ENCODE measurements at places on chromosomes 5 and 9.

- no peak for DNase-seq
Measured at GRCh38 chr9:22136461-22137096, 127.5 kb upstream of the CDKN2B start.

DNA sequence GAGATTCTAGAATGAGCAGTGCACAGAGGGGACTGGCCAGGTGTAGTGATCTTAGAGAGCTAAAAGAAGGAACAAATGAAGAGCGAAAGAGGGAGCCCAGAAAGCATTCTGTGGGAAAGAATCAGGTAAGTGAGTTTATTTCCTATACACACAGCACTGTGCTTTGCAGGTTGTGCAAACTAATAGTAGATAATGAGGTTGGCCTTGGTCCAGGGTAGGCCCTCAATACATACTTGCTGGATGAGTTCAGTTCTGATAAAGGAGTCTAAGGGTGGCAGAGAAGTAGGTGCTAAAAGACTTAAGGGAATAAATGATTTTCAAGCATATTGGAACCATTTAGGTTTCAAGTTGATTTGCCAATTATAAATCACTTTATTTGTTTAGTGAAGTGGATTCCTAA lies 122.0 kb downstream of the NPR3 start:
- no peak for DNase-seq

GRCh38 chr9:77585335-77585786 lies 62.8 kb downstream of the GNA14 start:
- DNase-seq, result no peak

- no peak for DNase-seq
Measured at GRCh38 chr5:36654564-36654963, 48.2 kb downstream of the SLC1A3 start.

DNA sequence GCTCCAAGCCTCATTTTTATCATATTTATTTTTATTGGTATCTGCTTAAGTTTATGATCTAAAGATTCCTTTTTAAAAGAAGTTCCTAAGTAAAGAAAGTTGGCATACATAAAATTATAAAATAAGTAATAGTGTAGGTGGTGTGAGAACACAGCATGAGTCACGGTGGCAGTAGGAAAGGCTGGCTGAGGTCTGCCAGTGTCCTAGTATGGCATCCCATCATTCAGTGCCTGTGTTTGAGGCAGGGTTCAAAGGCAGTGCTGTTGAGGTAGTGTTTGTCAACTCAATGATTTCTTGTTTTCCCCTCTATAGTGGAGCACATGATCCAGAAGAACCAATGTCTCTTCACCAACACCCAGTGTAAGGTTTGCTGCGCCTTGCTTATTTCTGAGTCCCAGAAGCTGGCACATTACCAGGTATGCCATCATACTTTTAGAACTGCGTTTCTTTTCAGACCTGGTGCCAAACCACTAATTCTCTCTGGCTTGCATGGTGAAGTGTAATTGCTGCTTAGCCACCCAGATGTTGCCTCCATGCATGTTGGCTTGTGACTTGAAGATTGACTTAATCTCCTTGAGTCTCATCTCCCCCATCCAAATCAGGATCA lies 18.4 kb downstream of the ZNF346 start:
- no peak for DNase-seq

GRCh38 chr9:69143291-69143690 lies 30.8 kb upstream of the TJP2 start:
- DNase-seq, result peak; percentile 27

DNA sequence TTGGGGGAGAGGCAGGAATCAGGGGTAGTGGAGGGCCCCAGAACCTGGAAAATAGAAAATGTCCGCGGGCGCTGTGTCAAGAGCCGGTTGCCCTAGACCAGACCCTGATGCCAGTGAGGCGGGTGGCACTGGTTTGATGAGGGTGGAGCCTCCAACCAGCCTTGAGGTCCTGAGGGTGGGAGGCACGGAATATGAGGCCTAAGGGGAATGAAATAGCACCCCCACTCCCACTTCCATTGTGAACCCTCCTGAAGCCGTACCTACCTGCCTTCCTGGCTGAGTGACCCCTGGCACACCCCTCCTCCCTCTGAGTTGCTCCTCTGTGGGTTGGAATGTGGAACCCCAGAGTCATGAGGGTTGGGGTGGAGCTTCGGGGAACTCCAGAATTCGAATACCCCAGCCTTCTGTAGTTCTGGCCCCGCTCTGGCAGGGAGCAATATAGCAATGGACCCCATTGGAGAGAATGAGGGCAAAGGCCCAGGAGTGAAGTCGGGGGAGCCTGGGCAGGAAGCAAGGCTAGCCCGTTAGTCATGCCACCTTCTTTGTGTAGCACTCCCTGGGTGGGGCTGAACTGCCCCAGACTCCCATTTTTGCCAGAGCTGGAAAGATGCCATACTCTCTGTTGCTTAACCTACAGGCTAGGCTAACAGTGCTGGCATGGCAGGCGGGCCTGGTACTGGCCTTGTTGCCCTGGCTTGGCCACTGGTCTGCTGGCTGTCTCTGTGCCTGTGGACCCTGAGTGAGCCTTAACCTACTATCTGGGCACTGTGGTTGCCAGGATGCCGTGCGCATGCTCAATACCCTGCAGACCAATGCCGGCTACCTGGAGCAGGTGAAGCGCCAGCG lies 1.0 kb downstream of the FPGS start:
- DNase-seq, result no peak

DNA sequence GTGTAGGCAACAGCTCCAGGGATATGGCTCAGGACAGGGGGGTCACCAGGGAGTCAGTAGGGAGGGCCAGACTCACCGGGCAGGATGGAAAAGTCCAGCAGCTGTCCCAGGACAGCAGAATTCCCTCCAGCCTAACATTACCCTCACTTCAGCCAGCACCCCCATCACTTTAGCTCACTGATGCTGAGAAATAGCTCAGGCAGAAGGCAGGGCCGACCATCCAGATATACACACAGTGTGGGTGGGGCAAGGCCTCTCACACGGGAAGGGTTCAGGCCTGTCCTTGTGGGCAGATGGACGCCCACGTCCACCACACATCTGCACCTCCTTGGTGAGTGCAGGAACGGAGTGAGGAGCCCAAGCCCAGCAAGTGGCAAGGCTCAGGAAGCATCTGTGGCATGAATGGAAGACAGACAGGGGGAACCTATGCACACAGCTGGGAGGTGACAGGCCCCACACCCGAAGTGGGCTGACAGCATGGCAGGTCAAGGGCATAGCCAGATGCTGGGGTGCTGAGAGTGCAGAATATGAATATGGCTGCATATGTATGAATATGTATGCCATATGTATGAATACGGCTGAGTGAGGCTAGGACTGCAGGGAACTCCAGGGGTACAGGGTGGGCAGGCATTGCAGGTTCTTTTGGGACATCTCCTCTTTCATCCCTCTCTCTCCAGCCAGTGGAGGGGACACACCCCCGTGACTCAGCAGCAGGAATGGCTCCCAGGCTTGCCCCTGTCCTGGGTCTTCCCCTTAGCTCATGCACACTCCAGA lies 17.0 kb downstream of the BICD2 start:
- DNase-seq, result no peak

- no peak for DNase-seq
Measured at GRCh38 chr9:109478665-109479380, 19.3 kb downstream of the PTPN3 start.

DNA sequence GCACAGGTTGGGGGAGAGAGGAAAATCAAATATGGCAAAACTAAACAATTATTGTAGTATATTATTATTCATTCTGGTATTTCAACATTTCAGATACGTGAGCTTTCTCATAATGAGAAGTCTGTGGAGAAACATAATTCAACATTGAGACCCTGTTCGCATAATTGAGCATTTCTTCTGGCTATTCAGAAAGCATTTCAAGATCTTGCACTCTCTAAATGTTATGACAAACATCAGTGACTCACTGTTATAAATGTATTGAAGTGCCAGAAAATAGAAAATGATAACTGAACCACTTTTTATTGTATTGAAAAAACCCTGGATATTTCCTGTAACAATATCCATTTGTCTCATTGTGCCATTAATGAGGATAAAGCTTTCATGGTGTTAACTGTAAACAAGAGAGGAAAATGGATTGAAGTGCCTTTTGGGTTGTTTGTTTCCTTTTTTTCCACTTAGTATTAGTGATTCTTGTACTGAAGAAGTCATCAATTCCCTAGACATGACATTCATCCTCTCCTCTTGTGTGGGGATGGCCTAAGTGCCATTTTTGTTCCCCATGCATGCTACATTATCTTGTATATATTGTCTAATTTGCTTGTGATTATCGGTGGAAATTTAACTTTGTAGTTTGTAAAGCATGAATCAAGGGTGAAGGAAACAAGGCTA lies 124.6 kb downstream of the CAMK4 start:
- no peak for DNase-seq

DNA sequence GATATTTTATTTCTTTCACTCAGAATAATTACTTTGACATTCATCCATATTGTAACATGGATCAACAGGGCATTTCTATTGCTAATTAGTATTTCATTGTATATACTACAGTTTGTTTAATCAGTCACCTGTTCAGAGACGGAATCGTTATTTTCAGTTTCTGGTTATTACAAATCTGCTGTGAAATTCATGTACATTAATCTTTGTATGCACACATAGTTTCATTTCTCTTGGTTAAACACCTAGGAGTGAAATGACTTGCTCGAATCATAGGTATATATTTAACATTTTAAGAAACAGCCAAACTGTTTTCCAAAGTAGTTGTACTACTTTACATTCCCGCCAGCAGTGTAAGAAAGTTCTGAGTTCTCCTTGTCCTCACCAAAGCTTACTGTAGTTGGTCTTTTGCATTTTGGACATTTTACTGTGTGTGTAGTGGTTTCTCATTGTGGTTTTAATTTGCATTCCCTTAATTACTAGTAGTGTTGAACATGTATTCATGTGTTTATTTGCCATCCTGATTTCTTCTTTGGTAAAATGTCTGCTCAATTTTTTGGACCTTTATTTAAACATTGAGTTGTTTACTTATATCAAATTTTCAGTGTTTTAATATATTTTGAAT lies 198.2 kb downstream of the SAXO1 start:
- DNase-seq, result no peak

- DNase-seq, result peak; percentile 78
Measured at GRCh38 chr9:105475302-105475701, 27.5 kb downstream of the FSD1L start.

DNA sequence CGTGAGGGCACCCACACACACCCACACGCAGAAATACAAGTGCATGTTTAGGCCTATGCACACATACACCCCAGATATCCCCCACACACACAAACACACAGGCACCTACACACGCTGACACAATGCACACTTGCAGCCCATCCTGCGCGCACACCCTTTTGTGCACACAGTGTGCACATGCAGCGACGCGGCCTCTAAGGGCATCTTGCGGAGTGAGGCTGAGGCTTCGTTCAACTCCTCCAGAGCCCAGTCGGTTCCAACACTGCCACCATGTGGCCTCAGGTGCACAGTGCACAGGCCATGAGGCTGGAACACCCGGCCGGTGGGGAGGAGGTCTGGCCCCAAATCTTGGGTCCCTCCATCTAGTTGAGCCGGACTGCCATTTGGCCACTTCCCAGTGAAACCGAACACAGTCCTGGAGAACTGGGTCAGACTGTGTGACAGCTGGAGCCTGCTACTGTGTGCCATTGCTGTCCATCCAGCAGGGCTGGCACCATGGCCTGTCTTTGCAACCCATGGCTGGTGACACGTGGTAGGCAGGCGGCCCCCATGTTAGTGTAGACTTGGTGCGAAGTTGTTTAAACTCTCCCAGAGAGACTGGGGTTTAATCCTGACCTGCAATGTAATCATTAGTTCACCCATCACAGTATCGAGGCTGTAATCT lies 97.7 kb upstream of the MVB12B start:
- peak; percentile 85 for DNase-seq

DNA sequence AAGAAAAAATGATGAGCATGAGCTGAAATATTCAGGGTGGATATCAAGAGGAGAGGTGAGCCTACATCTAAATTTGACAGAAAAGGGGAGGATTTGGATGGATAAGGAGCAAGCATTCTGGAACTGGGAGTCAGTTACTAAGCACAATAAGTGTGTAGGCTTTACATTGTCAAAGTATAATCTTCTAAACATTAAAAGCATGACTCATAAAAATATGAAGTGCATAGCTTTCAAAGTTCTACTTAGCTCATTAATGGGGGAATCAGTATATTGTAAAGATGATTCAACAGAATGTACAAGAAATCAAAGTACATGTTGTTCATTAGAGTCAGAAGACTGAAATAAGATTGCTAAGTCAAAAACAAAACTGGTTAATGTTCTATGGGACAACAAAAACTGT lies 248.0 kb upstream of the GAS1 start:
- DNase-seq, result no peak

- DNase-seq, result no peak
Measured at GRCh38 chr9:102106439-102106838, 368.0 kb upstream of the GRIN3A start.

DNA sequence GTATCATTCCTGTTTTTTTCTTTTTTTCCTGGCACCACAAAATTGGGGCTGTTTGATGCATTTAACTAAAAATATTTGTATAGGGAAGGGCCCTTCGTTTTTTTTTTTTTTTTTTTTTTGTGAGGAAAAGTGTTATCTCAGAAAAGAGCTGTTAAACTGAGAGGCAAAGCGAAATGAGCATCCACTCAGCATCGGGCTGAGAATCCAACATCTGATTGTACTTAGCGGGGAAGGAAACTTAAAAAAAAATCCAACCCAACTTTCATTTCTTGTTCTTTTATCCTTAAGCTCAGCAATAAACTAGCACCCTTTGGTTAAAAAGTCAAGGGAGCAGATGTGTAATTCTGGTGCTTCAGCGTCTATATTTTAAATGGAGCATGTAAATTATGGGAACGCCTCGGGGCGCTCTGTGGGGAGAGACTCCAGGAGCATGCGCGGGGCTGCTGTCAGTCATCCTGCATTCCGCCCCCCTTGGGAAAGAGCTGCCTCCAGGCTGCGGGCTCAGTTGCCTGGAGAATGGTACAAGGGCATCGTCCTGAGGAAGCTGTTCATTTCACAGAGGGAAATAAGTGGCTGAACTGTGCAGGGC lies 33.3 kb downstream of the DMRT2 start:
- DNase-seq, result peak; percentile 80

DNA sequence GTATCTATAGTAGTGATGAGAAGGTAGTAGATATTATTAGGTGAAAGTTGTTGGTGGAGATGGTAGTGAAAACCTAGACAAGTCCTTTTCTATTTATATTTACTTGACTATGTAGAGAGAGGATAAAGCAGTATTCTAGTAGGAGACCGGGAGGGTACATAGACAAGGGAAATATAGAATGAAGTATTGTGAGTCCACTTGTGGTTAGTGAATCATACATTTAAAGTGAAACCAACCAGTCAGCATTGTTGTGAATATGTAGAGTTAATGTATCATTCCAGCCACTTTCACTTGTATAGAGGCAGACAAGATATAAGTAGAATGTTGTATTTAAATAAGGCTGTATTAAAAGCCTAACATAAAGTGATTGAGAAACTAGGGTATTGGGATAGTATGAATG lies 1711.3 kb upstream of the ACO1 start:
- DNase-seq, result no peak

DNA sequence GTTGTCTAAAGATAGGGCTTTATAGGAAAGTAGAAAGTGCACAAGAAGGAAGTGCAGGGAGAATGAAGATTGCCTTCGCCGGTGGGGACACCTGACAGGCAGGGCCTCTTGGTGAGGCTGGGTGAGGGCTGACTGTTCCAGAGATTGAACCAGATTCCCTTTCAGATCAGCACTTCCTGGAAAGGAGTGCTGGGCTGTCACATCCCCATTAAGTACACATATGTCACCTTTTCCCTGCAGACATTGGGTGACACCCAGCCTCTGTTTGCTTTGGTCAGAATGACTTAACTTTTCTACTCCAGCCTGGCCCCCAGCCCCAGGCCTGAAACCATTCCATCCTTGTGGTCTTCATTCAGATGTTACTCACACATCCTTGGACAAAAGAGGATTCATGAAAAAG lies 7.4 kb upstream of the SHROOM1 start:
- DNase-seq, result no peak
